ENCODE measurements at places on chromosomes 2 and 18. TPM values are rescaled to one million over a fixed set of nuclear protein-coding genes. Genes with fewer than 3 reads are reported as not detected.

The C2orf78 gene
- total RNA-seq: not detected

The CD8A gene
- 0.76 TPM for total RNA-seq

The CHAC2 gene
- 2.1 TPM for total RNA-seq

The PXDN gene
- total RNA-seq: 1.4 TPM

The GAREM1 gene
- total RNA-seq: not detected

The UGT1A8 gene
- not detected for total RNA-seq
